ENCODE measurements at places on chromosomes 3 and 15. TPM values are rescaled to one million over a fixed set of nuclear protein-coding genes. Genes with fewer than 3 reads are reported as not detected.
A peak's percentile ranks its signal among the peaks of the same experiment; 100 is the strongest.

DPP8 gene
- total RNA-seq, result 40.6 TPM

LRRK1 gene
- 49.2 TPM for total RNA-seq

- DNase-seq, result no peak
- H3K4me3 ChIP-seq, result no peak overlapping the region
- H3K27ac ChIP-seq, result no peak overlapping the region
- H3K36me3 ChIP-seq, result no peaks in the 10 kb centered on the region
- H3K4me1 ChIP-seq, result no peaks in the 10 kb centered on the region
Measured at GRCh38 chr3:160879859-160880258, 123.8 kb downstream of the PPM1L start.

- H3K4me1 ChIP-seq, result no peaks in the 10 kb centered on the region
- no peak overlapping the region for H3K4me3 ChIP-seq
- DNase-seq, result no peak
- no peaks in the 10 kb centered on the region for H3K36me3 ChIP-seq
- H3K27me3 ChIP-seq, result no peaks in the 10 kb centered on the region
- H3K27ac ChIP-seq, result no peak overlapping the region
Measured at GRCh38 chr3:168360993-168361392, 265.3 kb upstream of the GOLIM4 start.

DNAH1 gene
- 42.1 TPM for total RNA-seq

- peak overlapping the region; percentile 96 for H3K27ac ChIP-seq
- no peaks in the 10 kb centered on the region for H3K27me3 ChIP-seq
- H3K4me1 ChIP-seq, result no peaks in the 10 kb centered on the region
- H3K36me3 ChIP-seq, result no peaks in the 10 kb centered on the region
- H3K4me3 ChIP-seq, result peak overlapping the region; percentile 95
- no peak for DNase-seq
Measured at GRCh38 chr3:108091498-108092250, 843 bp upstream of the CD47 start.

- no peak overlapping the region for H3K4me3 ChIP-seq
- no peaks in the 10 kb centered on the region for H3K36me3 ChIP-seq
- H3K27me3 ChIP-seq, result no peaks in the 10 kb centered on the region
- no peak for DNase-seq
- H3K27ac ChIP-seq, result no peak overlapping the region
Measured at GRCh38 chr3:110314512-110315114, 757.0 kb upstream of the NECTIN3 start.

GRCh38 chr3:159805411-159805772 lies 183.2 kb upstream of the IL12A start:
- no peak overlapping the region for H3K4me3 ChIP-seq
- H3K27me3 ChIP-seq, result no peaks in the 10 kb centered on the region
- no peaks in the 10 kb centered on the region for H3K4me1 ChIP-seq
- no peaks in the 10 kb centered on the region for H3K36me3 ChIP-seq

DNA sequence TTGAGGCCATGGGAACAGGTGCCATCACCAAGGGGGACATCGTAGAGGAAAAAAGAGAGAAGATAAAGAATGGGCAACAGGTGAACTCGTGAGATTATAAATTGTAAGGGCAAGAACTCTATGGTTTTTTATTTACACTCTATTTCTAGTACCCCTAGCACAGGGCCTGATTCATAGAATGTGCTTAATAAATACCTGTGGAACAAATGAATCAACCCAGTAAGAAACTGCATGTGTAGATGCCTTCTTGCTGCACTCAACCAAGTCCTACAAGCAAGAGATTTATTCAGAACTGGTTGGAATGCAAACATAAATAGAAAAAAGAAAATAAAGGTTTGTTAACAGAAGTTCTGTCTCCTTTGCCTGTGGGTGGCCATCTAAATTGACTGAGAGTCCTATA lies 18.7 kb upstream of the KPNA1 start:
- no peaks in the 10 kb centered on the region for H3K4me1 ChIP-seq
- no peak overlapping the region for H3K4me3 ChIP-seq
- no peaks in the 10 kb centered on the region for H3K27me3 ChIP-seq
- H3K36me3 ChIP-seq, result no peaks in the 10 kb centered on the region

DNA sequence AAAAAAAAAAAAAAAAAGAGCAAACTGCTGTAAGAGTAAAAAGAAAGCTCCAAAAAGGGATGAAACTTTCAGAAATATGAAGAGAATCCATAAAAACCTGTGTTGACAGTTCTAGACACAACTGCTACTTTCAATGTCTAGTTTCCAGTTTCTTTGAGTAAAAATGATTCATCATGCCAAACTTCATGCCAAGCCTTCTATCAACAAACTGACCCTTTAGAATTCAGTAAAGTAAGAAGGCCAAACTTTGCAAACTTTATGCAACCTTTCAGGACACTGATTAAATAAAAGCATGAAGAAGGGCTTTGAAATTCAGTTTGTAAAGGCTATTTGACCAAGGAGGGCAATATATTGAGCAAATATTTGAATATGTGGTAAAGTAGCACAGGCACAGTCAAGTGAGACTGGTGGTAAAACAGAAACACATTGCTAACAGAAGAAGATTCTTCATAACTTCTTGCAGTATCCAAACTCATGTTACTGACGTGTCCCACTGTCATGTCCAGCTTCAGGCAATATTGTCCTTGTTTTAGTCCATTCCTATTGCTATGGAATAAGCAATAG lies 56.3 kb upstream of the CFAP20DC start:
- H3K4me3 ChIP-seq, result no peak overlapping the region
- no peaks in the 10 kb centered on the region for H3K4me1 ChIP-seq
- H3K27ac ChIP-seq, result no peak overlapping the region

DNA sequence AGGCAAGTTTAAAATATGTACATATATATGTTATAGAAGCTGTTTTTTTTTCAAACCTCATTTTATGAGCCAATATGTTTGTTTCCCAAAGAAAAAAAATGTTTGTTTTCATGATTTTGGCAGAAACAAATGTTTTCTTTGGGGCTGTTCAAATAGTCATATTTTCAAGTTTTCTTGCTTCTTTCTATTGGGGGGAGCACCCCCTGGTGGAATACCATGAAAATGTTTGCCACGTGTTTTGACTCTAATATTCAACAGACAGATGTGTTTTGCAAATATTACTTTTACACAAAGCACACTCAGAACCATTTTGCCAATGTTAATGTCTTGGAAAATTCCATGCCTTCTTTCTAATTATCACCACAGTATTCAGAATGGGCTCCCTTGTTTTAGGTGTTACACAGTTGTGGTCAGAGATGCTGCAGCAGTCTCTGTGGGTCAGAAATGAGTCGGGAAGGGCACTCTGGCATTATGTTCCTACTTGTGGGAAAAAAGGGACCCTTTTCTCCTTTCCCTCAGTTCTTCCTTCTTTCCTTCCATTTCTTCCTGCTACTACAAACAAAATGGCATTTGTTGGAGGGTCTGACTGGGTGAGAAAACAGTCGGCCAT lies 817.0 kb downstream of the TUSC7 start:
- DNase-seq, result no peak
- H3K27me3 ChIP-seq, result no peaks in the 10 kb centered on the region
- no peak overlapping the region for H3K27ac ChIP-seq
- no peaks in the 10 kb centered on the region for H3K36me3 ChIP-seq

CAMKV gene
- total RNA-seq, result not detected

DNA sequence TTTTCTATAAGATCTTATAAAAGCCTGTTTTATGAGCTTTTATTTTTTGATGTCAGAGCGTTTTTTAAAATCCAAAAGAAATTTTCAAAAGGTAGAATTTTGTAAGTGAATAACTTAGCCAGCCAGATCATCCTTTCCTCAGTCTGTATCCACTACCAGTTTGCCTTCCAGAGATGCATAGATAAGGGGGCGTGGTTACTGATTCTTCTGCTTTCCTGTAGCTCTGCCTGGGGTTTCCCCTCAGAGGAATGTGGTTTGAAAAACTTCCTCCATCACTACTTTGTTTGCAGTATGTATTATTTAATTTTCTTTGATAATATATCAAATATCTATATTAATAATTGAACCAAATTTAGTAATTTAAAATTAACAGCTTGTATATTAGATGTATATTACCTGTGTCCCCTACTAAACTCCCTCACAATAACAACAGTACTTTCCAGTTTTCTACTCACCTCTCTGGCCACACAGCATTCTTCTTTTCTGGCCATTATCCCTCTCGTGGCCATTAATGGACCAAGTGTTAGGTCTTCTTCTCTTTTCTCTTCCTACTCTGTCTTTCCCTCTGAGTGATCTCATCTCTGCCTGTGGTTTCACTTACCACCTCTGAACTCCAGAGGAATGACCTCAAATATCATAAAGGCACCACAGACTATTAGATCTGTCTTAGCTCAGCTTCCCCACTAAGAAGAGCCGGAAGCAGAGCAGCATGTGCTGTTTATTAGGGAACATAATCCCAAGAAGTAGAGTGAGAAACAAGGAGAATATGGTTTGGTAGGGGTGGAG lies 239.7 kb downstream of the UBE2E2 start:
- H3K27me3 ChIP-seq, result no peaks in the 10 kb centered on the region
- no peaks in the 10 kb centered on the region for H3K4me1 ChIP-seq
- no peaks in the 10 kb centered on the region for H3K36me3 ChIP-seq
- H3K27ac ChIP-seq, result no peak overlapping the region
- no peak overlapping the region for H3K4me3 ChIP-seq

TMCO5A gene
- not detected for total RNA-seq

- no peaks in the 10 kb centered on the region for H3K36me3 ChIP-seq
- DNase-seq, result no peak
- H3K4me3 ChIP-seq, result no peak overlapping the region
- H3K27ac ChIP-seq, result no peak overlapping the region
Measured at GRCh38 chr15:60460931-60461330, 18.0 kb downstream of the ICE2 start.

DNA sequence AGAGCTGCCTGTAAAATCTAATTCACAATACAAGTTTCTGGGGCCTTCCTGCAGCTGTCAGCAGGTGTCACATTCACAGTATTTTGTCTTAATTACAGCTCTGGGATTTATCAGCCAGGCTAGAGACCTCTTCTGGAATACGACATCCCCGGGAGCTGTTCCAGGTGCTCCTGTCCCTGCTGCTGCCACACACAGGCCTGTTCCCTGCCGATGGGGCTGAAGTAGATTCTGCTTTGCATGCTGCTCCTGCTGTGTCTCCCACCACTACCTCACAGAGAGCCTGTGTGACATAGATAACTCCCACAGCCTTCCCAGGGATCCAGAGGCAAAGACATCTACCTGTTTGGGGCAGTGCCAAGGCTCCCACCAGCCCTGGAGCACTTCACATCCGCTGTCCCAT lies 20.4 kb downstream of the COLQ start:
- H3K4me3 ChIP-seq, result no peak overlapping the region
- no peak for DNase-seq
- no peak overlapping the region for H3K27ac ChIP-seq
- H3K36me3 ChIP-seq, result no peaks in the 10 kb centered on the region
- no peaks in the 10 kb centered on the region for H3K27me3 ChIP-seq

AADACL2 gene
- 0.66 TPM for total RNA-seq

- no peak overlapping the region for H3K27ac ChIP-seq
- no peak for DNase-seq
- H3K4me1 ChIP-seq, result no peaks in the 10 kb centered on the region
- no peak overlapping the region for H3K4me3 ChIP-seq
Measured at GRCh38 chr15:62832231-62832630, 210.3 kb upstream of the TPM1 start.

EPHA3 gene
- 0.80 TPM for total RNA-seq

DNA sequence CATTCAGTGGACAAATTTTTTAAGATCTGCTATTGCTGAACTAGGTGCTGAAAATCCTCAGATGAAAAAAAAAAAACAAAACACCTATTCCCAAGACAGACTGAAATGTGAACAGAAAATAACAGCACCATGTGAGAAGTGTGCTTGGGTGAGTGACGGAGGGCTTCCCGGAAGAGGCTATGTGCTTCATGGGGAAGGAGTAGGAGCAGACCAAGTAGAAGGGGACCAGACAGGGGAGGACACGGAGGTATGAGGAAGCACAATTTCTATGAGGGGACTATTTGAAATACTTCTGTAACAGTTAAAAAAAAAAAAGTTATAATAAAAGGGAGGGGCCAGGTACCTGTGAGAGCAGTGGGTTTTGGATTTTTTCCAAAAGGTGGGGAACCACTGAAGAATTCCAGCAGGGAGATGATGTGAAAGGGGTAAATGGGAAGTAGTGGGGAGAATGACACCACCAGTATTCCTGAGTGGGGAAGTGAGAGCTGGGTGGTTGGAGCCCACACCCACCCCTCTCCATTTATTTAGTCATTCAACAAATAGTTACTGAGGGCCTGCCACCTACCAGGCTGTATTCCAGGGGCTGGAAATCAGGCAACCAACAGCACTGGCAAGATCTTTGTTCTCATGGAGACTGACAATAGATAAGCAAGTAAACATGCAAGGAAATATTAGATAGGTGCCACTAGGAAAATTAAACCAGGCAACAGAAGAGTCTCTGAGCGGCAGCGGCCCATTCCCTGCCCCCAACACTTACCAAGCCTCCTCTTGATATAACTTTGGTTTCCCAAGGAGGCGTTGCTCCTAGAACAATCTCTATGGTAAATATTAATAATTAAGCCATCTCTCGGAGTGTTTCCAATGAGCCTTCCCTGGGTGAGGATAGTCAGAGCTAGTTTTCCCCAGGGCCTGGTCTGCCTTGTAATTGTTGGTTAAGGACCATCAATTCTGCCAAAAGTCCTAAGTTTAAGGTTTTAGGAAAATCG lies 3.8 kb upstream of the USP3 start:
- H3K27me3 ChIP-seq, result no peaks in the 10 kb centered on the region
- peak overlapping the region; percentile 38 for H3K4me3 ChIP-seq
- DNase-seq, result no peak
- H3K27ac ChIP-seq, result peak overlapping the region; percentile 99
- H3K4me1 ChIP-seq, result peaks cover 40% of the 10 kb centered on the region

- H3K4me1 ChIP-seq, result no peaks in the 10 kb centered on the region
- no peak overlapping the region for H3K4me3 ChIP-seq
- no peak for DNase-seq
- H3K27ac ChIP-seq, result no peak overlapping the region
- no peaks in the 10 kb centered on the region for H3K36me3 ChIP-seq
Measured at GRCh38 chr3:156050918-156051317, 69.5 kb upstream of the KCNAB1 start.

GRCh38 chr15:59200560-59200959 lies 6.1 kb upstream of the LDHAL6B start:
- H3K4me3 ChIP-seq, result no peak overlapping the region
- no peak for DNase-seq
- no peaks in the 10 kb centered on the region for H3K27me3 ChIP-seq
- H3K4me1 ChIP-seq, result no peaks in the 10 kb centered on the region
- no peaks in the 10 kb centered on the region for H3K36me3 ChIP-seq

- H3K36me3 ChIP-seq, result no peaks in the 10 kb centered on the region
- peaks cover 16% of the 10 kb centered on the region for H3K4me1 ChIP-seq
- H3K27ac ChIP-seq, result peak within 1 kb of the TSS; percentile 60
- peak; percentile 29 for DNase-seq
- H3K27me3 ChIP-seq, result no peaks in the 10 kb centered on the region
Measured at GRCh38 chr3:38029400-38030125, at the start of gene PLCD1. Gene PLCD1, minus strand, starts transcription at chr3:38029642. Its CDS starts 103 bp downstream, at chr3:38029539.

- H3K36me3 ChIP-seq, result no peaks in the 10 kb centered on the region
- no peak overlapping the region for H3K4me3 ChIP-seq
- DNase-seq, result no peak
- H3K27me3 ChIP-seq, result no peaks in the 10 kb centered on the region
Measured at GRCh38 chr3:193240436-193240849, 579 bp upstream of the PLAAT1 start.
